Renal pelvis (tissue), 12 donors: ENCODE measurements at places on chromosomes 2 and 18. TPM values are rescaled to one million over a fixed set of nuclear protein-coding genes. Genes with fewer than 3 reads are reported as not detected.

DNA sequence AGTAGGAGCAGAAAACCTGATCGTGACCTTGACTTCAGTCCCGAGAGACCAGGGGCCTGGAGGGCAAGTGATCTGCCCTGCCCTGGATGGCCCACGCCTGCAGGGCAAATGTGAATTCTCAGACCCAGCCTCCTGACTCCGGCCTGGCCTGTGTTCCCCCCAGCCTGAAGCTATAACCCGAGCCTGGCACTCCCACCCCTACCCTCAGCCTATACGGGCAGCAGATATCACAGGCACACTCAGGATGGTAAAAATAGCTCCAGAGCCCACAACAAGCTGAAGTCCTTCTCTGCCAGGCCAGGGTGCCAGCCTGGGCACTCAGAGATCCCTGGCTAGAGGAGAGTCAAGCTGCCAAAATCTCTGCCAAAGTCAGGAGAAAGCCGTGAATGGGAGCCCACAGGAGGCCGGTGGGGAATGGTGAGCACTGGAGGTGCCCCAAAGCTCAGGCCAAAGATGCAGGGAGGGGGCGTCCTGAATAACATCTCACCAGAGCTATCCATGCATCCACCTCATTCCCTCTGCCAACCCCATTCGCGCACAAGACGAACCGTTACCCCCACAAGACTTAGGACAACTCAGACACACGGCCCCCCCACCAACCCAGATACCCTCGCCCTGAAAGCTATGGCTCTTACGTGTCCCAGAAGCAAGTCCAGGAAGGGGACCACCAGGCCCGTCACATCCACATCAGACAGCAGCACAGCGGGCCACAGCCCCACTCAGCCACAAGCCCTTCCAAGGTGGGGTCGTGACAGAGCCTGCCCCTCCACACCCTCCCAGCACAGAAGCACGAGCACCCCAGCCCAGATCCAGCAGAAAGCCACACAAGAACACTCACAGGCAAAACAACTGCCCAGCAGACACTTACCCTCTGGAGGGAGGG lies 144.9 kb downstream of the TNS1 start:
- DNase-seq = no peak

GRCh38 chr2:69768235-69768634 lies 26.3 kb downstream of the ANXA4 start:
- DNase-seq = no peak

GRCh38 chr2:141501752-141502151 lies 629.1 kb downstream of the LRP1B start:
- no peak for DNase-seq

- peak; percentile 77 for DNase-seq
These were observed 17.9 kb downstream of the CAPN10 start for GRCh38 chr2:240604291-240604938.

- no peak for DNase-seq
These were observed 238.8 kb downstream of the IKZF2 start for GRCh38 chr2:212912445-212913103.

DNA sequence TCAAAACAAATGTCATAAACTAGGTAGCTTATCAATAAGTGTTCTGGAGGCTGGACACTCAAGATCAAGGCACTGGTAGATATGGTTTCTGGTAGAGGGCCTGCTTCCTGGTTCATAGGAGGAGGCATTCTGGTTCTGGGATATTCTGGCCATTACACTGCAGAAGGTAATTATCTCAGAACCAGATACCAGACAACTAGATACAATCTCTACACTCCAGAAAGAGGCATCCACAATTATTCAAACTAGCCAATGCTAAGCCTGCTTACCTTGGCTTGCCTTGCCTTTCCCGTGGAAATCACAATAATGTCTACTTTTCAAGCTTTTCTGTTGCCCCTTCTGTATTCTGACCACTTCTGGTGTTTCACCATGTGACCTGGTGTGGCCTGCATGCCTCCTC lies 785.2 kb upstream of the GYPC start:
- DNase-seq = no peak

DNA sequence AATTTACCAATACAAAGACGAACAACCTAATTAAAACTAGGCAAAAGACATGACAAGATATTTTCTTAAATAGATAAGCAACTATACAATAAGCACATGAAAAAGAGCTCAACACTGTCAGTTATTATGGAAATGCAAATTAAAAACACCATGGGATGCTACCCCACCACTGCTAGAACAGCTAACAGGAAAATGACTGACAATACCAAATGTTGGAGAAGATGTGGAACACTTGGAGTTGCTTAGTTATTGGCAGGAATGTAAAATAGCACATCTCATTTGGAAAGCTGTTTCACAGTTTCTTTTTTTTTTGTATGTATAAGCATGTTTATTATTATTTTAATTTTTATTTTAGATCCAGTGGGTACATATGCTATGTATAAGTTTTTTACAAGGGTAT lies 84.4 kb downstream of the CYRIA start:
- DNase-seq = no peak

- no peak for DNase-seq
These were observed 38.9 kb upstream of the MGAT4A start for GRCh38 chr2:98769784-98770183.

DNA sequence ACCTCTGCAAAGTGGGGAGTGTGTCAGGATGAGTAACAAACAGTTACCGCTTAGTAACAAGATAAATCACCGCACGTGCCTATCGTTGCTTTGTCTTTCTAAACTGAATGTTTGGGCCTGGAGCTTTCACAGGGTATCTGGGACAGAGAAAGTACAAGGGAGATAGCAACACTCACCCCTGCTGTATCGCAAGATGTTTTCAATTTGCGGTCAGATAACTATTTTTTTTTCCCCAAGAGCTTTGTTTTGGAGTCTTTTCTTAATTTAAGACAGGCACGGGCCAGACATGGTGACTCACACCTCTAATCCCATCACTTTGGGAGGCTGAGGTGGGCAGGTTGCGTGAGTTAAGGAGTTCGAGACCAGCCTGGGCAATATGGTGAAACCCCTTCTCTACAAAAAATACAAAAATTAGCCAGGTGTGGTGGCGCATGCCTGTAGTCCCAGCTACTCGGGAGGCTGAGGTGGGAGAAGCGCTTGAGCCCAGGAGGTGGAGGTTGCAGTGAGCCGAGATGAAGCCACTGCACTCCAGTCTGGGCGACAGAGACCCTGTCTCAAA lies 146.6 kb downstream of the GBX2 start:
- no peak for DNase-seq

DNA sequence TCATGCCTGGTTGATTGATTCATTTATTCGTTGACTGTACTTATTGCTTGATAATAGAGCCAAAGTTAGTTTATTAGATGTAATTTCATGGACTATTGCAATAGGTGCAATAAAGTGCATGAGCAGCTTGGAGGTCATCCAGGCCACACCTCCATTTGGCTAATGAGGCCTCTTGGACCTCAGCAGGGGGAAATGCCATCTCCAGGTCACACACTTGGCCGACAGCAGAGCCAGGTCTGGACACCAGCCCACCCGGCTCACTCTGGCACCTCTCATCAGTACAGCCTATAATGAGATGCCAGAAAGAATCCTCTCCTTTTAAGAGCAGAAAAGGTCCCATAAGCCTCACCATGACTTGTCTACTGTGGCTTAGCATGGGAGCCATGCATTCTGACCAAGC lies 71.2 kb upstream of the AFF3 start:
- no peak for DNase-seq

DNA sequence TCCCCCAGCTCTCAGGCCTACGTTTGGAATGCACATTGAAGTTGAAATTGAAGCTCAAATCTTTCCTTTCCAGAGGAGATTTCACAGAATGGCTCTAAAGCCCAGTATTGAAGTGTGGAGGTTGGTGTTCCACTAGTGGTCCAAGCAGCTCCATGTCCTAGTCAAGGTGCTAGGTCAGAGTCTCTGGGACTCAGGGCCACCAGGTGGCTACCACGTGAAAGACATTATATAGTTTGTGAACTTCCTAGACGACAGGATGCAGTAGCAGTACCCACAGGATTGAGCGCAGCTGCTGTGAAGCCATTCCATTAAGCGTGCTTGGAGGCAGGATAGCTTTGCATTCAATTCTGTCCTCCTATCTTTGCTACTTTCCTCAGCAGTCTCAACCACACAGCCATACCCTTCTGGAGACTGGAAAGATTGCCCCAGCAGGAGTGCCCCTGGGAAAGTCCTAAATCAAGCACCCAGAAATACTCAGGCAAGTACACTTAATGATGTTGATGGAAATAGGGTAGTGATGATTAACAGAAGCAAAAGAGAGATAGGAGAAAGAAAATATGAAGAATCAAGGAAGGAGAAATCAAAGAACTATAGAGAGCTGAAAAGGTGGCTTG lies 4.7 kb upstream of the TGFA start:
- DNase-seq = no peak

DNA sequence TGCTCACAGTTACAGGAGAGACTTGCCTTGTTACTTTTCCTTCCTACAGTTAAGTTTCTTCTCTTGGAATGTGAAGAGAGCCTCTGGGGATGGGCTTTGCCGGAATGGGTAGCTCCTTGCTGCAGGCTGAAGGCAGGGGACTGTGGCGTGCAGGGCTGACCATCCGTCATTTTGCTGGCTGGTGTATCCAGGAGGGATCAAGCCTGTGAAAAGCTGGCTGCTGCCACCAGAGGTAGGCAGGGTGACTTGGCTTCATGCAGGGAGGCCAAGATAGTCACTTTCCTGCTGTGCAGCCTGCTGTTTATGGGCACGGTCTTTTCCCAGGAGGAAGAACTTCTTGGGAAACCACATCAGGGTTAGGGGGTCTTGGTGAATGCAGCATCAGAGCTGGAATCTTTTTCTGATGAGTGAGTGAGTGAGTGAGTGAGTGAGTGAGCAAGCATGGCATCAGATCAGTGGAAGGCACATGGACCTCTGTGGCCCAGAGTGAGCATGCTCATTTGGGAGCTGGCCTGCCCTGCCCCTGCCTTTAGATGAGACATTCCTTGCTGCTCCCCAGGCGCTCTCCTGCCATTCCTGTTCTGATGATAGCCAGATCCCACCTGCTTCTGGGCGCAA lies 33.0 kb downstream of the FHOD3 start:
- DNase-seq = no peak

GRCh38 chr2:31950946-31951562 lies 59.8 kb downstream of the MEMO1 start:
- DNase-seq = no peak

- peak; percentile 24 for DNase-seq
These were observed 400.5 kb downstream of the TMX3 start for GRCh38 chr18:68314403-68314802.

- DNase-seq = peak; percentile 33
These were observed 1.1 kb downstream of the ENOSF1 start for GRCh38 chr18:711310-711656.

DNA sequence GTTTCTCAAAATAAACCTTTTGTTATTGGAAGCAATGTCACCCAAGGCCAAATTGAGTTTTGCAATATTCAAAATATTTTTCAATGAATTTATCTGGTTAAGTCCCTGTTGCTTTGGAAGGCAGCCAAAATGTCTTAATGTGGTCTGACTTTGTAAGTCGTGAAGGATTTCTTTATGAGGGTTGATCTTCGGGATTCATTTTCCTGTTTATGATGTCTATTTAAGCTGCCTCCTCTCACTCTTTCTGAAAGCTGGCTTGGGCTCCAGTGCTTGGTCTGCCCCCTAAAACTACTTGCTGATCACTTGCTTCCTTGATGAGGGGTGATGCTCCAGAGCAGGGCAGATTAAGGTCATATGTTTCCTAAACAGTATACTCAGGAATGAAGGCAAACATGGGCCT lies 141.1 kb downstream of the ANTXR1 start:
- no peak for DNase-seq

DNA sequence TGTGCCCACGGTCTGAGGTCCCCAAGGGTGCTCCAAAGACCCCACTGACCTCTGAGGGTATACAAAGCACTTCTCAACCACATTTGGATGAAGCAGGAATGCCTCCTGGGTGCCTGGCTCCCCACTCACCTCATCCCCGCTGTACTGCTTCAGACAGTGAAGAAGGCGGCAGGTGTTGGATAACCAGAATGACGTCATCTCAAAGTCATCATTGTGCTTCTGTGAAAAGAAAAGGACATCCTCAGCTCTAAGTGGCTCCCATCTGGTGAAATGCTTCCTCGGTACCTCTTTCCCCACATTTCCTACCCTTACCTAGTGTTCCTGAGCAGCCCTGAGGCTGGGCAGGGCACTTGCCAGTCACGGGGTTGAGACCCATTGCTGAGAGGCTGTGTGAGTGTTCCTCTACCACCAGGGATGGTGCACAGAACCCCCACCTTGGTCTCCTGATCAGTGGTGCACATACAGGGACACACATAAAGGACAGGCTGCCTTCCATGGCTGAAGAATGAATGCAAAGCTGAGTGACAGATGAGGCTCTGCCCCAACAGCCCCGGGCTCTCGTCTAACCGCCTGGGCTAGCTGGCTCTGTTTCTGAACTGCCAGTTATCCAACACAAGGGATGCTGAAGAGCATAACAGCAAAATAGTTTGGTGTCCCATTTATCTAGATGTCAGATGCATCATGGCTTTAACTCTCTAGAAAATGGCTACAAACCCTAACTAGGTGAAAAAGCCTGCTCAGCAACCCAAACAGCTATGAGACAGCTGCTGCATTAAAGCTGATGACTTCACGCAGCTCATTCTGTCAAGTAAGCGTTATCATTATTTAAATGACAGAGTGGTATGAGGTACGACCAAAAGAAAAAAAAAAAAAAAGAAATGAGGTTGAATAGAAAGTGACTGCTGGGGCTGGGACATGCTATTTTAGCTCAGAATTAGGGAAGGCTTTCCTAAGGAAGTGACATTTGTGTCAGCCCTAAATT lies 28.2 kb upstream of the ACAA2 start:
- DNase-seq = no peak

SERPINB7 gene
- polyA plus RNA-seq = 0.43 TPM

ATP8B1 gene
- 23.5 TPM for polyA plus RNA-seq

INHA gene
- 3.1 TPM for polyA plus RNA-seq

POTEJ gene
- polyA plus RNA-seq = not detected

CAVIN2 gene
- polyA plus RNA-seq = 31.2 TPM

LAMA3 gene
- polyA plus RNA-seq = 2.2 TPM

PPM1G gene
- 91.2 TPM for polyA plus RNA-seq
